ENCODE measurements at places on chromosomes 16 and 17.
A peak's percentile ranks its signal among the peaks of the same experiment; 100 is the strongest.

GRCh38 chr17:17824119-17824782, 12.5 kb downstream of the SREBF1 start:
- DNase-seq, result peak; percentile 49

- no peak for DNase-seq
These were observed 159.1 kb downstream of the SKAP1 start for GRCh38 chr17:48270899-48271298.

DNA sequence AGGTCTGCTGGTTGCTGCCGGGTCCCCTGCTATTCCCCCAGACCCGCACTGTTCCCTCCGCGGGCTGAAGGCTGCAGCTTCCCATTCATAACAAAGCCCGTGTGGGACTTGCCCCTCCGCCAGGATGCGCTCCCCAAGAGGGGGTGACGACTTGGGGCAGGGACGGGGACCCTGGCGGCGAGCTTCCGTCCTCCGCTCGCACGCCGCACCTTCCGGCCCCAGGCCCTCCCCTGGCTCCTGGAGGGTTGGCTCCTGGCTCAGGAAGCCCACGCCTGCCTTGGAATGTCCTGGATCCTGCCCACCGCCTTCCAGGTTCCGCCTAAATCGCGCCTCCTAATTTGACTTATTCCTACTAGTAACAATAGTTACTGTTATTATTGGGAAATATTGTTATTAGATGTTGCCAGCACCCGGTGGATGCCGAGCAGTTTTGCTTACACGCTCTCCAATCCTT, 1.1 kb upstream of the TFAP4 start:
- no peak for DNase-seq

DNA sequence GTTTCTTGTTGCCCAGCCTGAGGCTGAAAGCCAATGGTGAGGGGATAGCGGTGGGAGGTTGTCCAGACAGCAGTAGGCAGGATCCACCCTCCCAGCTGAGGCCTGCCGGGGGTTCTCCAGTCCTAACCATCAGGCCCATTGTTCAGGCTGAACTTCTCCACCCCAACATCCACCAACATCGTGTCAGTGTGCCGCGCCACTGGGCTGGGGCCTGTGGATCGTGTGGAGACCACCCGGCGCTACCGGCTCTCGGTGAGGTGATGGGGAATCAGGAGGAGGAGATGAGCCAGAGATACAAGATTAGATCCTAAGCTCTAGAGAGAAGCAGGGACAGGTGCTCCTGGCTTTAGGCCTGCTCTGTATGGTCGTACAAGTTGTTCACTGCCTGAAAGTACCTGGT, 5.8 kb downstream of the PFAS start:
- DNase-seq, result no peak

DNA sequence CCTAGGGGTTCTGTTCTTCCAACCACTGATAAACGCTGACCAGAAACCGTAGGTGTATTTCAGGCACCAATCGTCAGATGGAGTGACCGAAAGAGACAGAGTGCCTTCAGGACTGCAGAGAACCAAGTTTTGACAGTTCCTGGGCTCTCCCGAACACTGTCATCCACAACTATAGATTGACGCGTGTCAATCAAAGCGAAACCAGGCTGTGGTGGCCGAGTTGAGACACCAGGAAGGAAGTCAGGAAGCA, 11.9 kb upstream of the AURKB start:
- no peak for DNase-seq

GRCh38 chr16:7338826-7339225, 6.2 kb downstream of the RBFOX1 start:
- no peak for DNase-seq

DNA sequence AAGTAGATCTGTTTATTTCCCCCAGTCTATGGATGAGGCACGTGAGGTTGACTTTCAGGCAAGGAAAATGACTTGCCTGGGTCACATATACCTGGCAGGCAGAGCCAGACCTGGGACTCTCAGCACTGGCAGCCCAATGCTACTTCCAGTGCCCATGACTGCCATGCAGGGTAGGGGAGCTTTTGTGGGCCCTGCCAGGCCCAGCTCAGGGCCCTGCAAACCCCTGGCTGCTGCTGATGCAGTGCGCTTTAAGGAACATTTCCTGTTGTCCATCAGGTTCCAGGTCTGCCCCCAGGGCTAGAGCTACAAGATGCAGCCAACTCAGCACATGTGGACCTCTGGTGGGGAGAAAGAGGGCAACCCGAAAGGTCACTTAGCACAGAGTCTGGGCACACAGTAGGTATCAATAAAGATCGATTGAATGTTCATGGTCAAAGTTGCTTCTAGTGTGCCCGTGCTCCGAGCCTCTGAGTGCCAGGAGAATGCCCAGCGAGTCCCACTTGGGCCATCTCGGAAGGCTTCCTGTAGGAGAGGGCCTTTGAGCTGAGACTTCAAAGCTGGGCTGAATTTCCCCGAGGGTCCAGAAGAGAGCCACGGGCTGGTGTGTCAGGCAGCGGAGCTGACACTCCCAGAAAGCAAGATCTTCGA, 513 bp upstream of the TBX21 start:
- DNase-seq, result no peak

- DNase-seq, result no peak
These were observed 24.4 kb downstream of the PIEZO1 start for GRCh38 chr16:88760424-88761142.

GRCh38 chr17:45794840-45795239, 10.7 kb downstream of the CRHR1 start:
- no peak for DNase-seq

- no peak for DNase-seq
These were observed 19.9 kb downstream of the RPTOR start for GRCh38 chr17:80564545-80564944.

Data from stimulated activated naive CD4-positive, alpha-beta T cell (primary cell).